ENCODE measurements at places on chromosomes 12 and 14.

DNA sequence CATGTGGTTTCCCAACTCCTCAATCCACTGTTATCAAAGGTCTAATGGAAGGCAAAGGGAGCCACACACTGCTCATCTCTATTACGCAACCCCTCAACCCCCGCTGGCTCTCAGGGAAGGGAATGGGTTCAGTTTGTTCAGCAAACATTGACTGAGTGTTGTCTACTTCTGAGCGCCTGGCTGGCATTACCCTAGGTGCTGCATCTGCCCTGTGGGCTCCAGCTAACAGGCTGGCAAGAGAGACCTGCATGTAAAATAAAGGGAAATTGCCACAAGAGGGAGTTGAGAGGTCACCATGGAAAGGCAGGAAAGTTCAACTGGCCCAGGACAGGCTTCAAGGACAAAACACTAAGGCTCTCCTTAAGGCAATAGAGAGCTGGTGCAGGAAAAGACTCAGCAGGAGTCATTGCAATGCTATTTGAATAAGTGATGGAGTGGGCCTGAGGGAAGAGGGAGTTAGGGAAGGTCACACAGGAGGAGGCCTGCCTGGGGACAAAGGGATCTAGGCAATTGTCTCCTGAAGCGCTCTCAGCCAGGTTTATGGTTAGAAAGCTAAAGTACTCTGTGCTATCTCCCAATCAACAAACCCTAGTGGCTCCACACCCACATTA is 5.5 kb upstream of the ZNF740 start:
- DNase-seq, result no peak

GRCh38 chr14:68401855-68402254 is 391.0 kb downstream of the ZFP36L1 start:
- DNase-seq, result no peak

DNA sequence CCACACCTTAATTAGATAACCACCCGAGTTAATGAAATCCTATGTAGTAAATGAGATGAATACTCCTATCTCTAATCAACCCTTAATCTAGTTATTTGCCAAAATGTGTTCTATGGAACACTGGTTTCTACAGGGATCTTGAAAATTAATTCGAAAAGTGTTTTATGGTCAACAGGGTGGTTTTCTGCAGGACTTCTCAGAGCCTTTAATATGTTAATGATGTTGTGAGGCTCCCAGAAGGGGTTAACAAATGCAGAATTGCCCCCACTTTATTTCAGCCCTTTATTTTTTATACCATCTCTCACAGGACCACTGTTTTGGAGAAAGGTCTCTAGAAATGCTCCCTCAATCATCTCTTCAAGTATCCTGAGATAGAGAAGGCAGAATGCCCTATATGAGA is 153.1 kb upstream of the RPH3A start:
- DNase-seq, result no peak

DNA sequence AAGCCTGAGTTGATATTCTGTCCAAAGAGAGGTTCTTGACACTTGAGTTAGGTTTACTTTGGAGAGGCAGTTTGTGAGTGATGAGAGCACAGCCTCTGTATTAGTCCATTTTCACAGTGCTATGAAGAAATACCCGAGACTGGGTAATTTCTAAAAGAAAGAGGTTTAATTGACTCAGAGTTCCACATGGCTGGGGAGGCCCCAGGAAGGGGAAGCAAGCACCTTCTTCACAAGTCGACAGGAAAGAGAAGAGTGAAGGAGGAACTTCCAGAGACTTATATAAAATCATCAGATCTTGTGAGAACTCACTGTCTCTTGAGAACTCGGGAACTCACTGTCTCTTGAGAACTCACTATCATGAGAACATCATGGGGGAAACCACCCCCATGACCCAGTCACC is 5.4 kb downstream of the ZC3H14 start:
- DNase-seq, result no peak

DNA sequence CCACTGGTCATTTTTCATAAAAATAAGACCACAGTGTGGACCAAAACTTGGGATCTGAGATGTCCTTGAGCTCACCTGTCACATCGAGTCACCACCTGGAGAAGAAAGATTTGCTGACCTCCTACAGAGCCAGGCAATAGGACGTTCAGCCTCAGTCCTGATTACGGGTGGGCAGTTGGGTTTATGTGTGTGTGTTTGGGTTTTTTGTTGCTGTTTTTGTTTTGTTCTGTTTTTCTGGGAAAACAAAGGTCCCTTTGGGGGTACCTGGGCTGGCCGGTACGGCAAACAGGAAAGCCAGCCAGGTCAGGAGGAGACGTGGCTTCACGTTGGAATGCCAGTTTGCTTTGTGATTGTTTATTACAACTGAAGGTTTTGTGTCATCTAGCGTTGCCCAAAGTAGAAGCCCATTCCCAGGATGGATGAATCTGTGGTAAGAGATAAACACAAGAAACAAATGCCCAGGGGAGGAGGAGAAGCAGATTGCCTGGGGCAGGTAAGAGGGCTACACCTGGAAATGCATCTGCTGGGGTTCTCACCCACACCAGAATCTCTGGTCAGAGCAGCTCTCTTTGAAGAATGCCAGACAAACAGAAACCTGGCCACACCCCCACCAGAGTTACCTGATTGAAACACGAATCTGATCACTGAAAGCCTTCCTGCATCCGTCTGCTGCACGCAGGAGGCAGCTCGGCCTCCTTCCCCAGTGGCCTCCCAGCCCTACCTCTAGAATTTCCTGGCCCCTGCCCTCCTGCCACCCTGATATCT is 100.1 kb upstream of the DIO3 start:
- no peak for DNase-seq

DNA sequence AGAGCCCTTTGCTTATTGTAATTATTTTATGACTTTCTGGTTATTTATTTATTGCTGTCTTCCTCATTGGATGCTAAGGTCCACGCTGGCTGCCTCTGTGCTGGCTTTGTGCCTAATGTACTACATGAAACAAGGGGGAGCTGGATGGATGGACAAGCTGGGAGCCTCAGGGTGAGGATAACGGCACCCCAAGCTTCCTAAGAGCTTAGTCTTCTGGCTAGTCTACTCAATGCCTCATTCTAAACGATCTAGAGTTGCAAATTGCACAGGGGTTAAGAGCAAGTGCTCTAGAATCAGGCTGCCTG is 172.0 kb downstream of the CHST11 start:
- no peak for DNase-seq

DNA sequence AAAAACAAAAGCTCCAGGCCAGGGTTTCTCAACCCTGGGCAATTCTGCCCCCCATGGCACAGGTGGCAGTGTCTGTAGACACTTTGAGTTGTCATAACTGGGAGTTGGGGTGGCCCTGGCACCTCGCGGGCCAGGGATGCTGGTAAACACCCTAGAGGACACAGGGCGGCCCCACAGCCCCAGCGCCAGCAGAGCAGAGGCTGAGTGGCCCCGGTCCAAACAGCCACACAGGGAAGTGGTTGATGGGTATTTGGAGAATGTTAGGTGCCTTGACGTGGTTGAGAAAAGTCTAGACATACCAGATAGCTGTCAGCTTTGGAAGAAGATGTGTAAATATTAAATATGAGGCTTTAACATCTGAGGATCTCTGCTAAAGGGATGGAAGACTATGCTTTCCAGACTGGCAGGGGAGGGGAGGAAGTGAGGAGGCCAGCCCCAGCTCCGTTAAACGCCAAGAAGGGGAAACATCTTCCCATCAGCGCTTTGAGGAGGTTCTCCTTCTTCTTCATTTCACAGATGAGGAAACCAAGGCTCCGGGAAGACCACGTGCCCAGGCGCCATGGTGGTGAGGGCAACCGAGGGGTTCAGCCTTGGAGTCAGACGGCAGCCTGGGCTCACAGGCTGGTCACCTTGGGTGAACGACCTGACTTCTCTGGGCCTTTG is 103.7 kb downstream of the SCARB1 start:
- DNase-seq, result no peak

DNA sequence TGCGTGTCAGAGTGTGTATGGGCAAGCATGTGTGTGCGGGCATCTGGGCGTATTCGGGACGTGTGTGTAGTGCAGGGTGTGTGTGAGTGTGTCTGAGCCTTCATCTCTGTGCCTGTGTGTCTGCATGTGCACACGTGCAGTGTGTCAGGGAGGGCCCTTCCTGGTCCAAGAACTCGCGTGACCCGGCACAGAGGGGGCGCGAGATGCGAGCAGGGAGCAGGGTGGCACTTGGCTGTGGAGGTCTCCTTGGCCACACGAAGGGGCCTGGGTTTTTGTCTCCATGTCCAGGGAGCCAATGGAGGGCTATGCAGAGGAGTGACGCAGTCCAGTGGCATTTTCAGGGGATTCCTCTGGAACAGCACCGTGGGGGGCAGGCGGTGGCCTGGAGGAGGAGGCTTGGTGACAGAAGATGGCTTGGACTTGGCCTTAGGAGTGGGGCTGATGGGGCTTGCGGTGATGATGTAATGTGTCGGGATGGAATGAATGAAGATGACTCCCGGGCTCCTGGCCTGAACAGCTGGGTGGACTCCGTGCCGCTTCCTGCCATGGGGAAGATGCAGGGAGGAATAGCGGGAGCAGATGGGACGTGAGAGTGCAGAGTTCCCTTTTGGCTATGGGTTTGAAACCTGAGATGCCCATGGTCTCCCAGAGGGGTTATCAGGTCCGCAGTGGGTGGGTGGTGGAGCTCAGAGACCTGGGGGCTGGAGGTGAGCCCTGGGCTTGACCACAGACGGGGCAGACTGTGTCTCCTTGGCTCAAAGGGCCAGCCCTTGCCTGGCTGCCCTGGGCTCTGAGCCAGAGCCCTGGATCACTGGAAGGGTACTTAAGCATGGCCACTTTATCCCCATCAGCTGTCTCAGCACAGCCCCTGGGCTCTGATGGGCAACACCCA is 208.3 kb downstream of the PHETA1 start:
- DNase-seq, result no peak

DNA sequence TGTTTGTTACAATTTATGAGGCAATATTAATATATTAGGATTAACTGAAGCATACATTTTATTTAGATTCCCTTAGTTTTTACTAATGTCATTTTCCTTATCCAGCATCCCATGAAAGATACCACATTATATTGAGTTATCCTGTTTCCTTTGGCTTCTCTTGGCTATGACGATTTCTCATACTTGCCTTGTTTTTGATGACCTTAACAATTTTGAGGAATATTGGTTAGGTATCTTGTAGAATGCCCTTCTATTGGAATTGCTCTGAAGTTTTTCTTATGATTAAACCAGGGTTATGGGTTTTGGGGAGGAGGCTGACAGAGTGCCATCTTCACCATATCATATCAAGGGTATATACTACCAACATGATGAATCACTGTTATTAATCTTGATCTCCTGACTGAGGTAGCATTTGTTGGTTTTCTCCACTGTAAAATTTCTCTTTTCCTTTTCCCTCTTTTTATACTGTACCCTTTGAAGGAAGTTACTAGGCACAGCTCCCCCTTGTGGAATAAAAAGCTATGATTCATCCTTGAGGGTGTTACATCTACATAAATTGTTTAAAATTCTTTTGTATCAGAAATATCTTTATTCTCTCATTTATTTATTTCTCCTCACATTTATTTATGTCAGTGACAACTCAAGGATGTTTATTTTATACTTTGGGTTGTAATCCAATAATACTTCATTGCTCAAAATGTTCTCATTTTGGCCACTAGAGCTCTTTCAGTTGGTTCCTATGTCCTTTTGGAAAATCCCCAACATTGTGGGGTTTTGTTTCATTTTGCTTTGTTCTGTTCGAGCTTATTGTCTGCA is 239.0 kb downstream of the SLC16A7 start:
- DNase-seq, result no peak

DNA sequence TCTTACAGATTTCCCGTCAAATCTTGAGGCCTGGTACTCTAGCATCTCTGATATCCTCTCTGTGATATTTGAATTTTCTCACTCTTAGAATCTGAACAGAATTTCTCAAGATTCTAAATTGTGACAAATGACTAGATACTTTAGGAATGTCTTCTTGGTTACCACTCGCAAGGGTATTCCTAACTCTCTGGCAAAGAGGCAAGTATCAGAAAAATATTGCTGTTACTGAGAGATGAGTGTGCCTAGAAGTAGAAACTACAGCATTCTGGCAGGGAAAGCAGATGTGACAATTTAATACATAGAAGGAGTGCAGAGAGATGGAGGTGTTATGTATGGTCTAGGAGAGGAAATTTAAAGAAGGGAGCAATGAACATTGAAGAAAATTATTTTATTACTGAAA is 467.8 kb downstream of the LRIG3 start:
- no peak for DNase-seq

DNA sequence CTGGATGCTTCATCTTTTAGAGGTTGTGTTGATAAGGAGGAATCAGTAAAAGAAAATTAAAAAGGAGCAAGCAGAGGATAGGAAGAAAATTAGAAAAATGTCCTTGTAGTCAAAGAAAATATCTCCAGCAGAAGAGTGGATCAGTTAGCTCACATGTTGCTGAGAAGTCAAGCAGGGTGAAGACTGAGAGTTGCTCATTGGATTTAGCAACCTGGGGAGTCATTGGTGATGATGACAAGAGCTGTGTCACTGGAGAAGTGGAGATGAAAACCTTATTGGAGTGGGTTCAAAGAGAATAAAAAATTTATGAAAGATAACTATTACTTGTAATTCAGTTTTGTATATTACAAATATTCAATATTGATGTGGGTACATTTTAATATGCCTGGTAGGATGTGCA is 9.8 kb downstream of the FRMD6 start:
- no peak for DNase-seq

DNA sequence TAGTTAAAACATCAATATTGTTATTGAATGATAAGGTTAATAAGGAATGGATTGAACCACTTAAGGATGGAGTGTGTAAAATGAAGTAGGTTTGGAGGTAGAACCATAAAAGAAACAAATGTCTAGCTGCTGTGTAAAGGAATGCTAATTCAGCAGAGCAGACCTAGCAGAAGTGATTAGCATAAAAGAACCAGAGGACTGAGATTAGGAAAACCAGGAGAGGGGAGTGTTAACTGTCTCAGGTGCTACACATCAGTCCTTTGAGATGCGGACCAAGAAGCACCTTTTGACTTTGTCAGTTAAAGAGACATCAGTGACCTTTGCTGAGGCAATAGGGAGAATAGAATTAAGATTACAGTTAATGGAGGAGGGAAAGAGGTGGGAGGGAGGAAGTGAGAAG is 84.5 kb downstream of the PLEKHA5 start:
- DNase-seq, result no peak

DNA sequence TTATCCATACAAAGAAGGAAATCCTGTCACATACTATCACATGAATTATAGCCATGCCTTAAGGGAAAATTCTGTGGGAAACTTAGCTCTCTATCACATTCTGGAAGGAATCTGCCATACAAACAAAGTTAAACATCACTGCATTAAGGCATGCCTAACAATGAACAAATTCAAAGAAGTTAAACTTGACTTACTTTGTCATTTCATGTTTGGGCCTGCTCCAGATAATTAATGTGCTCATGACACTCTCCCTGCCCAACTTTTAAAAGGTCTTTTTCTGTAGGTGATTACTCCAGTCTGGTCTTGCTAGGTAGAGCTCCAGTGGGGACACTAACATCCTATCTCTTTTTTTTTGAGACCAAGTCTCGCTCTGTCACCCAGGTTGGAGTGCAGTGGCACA is 230.5 kb downstream of the AEBP2 start:
- DNase-seq, result no peak

GRCh38 chr12:29286081-29286790 is 94.7 kb downstream of the ERGIC2 start:
- DNase-seq, result no peak

DNA sequence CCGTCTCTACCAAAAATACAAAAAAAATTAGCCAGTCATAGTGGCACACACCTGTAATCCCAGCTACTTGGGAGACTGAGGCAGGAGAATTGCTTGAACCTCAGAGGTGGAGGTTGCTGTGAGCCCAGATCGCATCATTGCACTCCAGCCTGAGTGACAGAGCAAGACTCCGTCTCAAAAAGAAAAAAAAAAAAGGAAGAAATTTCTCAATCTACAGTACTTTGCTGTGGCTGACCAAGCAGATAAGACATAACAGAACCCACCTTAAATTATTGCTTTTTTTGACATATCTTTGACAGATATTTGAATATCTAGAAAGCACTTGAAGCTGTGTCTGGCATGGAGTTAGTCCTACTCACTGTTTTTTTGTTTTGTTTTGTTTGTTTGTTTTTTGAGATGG is 34.9 kb upstream of the HNF1A start:
- no peak for DNase-seq

All from stimulated activated CD8-positive, alpha-beta memory T cell treated with anti-CD3 and anti-CD28 coated beads, Interleukin-4, amount 100 ng/mL, for 48 hours (primary cell).